ENCODE measurements at places on chromosomes 6 and 20.

DNA sequence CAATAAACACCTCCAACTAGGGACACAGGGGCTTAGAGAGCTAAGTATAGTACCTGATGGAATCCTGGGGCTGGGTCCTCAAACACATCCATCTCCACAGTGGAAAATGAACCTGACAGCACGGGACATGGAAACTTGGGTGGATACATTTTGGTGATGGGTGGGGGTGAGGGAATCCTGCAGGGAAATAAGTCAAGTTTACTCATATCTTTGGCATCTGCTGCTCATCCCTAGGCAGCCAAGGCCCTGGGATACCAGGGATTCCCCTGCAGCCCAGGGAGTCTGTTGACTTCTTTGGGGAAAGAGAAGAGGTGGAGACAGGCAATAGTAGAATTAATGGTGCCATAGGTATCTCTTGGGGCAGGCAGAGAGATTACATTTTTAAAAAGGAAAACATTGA is 6.6 kb downstream of the APOBEC2 start:
- DNase-seq: no peak

DNA sequence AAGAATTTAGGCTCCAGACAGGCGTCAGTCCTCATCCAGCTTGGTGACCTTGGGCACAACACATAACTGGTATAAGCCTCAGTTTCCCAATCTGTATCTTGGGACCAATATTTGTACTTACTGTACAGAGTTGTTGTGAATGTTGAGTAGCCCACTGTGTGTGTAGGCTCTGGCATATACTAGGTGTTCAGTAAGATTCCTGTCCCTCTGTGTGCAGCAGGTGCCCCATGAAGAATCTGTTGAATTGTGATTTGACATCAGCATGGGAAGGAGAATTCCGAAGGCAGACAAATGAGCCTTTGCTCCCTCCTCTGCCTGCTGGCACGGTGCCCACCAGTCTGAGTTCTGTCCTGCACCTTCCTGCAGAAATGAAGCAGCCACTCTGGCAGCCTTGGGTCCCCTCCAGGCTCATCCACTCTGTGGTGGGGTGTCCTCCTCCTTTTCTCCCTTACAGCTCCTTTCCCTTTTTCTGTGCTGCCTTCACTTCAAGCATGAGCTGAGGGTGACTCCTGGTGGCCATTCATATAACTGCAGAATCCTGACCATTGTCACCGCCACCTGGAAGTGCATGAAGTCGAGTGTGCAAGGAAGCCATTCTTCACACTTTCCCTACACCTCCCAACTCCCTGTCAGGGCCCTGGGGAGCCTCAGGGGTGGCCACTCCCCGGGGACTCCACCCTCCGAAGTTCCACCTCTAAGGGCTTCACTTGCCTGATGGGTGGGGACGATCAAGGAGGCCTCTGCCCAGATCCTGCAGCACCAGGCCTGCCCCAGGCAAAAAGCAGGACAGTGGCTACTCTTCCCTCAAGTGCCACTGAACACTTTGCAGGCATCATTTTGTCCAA is 48.2 kb downstream of the MRPL14 start:
- DNase-seq: peak; percentile 52

GRCh38 chr6:168206186-168206585 is 113.4 kb downstream of the DACT2 start:
- no peak for DNase-seq

DNA sequence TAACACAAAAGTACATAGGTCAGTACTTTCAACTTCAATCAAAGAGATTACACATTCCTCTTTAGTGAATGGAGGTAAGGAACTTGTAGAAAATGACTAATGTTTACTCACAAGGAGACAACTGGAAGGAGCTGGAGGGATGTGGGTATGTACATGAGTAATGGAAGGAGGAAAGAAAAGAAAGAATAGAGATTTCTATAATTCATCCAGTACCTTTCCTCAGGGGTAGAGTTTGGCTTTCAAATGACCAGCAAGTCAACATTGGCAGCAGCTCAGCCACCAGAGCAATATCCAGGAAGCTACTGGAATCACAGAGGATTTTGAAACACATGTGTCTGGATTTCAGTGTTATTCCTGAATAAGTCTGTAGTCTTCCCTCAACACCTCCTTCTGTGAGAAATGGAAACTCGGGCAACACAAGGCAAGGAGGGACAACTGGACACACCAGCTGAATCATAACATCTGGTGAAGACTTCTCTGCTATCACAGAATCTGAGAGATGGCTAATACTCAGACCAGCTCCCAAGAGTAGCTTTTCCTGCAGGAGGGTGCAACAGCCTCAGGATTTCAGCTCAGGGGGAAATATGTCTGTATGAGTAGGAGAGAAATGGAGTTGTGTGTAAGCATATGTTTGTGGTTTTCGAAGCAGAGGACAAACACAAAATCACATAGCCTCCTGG is 98.8 kb downstream of the HAO1 start:
- no peak for DNase-seq

GRCh38 chr20:50523552-50524167 is 13.5 kb downstream of the PTPN1 start:
- DNase-seq: no peak

- DNase-seq: no peak
These were observed 5.7 kb downstream of the SOD2 start for GRCh38 chr6:159687341-159687740.

DNA sequence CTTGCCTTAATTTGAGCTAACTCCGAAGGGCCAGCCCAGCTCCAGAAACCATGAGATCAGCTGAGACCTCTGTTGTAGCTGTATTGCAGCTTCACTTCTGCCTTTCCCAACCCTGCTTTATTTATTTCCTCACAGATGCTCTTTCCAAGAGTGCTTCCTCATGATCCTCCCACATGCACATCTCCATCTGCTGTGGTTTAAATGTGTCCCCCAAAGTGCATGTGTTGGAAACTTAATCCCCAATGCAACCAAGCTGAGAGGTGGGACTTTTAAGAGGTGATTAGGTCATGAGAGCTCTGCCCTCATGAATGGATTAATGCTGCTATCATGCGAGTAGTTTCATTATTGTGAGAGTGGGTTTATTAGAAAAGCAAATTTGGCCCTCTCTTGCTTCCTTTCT is 164.4 kb upstream of the TAB2 start:
- no peak for DNase-seq

DNA sequence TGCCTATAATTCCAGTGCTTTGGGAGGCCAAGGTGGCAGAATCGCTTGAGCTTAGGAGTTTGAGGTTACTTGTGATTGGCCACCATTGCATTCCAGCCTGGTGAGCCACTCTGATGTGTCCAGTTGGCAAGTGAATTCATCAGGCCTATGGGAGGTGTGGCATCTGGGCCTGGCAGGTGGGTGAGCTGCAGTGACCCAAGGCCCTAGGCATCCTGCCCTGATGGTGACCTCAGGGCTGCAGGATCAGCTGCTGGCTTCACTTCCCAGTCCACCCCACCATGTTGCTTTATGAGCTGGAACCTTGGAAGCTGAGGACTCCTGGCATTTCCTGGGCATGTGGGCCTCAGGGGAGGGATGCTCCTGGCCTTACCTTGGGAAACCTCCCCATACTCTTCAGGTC is 20.5 kb downstream of the RSPH9 start:
- no peak for DNase-seq

- no peak for DNase-seq
These were observed 606 bp upstream of the ULBP1 start for GRCh38 chr6:149963212-149963461.

DNA sequence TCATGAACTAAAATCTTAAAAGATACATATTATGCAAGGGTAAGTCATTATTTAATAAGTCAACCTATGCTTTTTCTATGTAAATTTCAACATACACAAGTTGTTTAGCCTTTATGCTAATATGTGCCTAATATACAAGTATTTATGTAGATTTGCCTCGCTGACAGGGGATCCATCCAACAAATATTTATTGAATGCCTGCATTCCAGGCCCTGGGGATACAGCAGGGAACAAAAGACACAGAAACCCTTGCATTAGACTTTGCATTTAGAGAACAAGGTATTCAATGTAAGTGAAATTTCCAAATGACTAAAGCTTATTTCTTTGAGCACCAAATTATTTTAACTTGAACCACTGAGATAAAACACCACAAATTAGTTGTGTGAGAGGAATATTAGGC is 19.1 kb downstream of the SERINC1 start:
- peak; percentile 17 for DNase-seq

GRCh38 chr6:146901940-146902816 is 302.0 kb upstream of the STXBP5 start:
- DNase-seq: no peak

DNA sequence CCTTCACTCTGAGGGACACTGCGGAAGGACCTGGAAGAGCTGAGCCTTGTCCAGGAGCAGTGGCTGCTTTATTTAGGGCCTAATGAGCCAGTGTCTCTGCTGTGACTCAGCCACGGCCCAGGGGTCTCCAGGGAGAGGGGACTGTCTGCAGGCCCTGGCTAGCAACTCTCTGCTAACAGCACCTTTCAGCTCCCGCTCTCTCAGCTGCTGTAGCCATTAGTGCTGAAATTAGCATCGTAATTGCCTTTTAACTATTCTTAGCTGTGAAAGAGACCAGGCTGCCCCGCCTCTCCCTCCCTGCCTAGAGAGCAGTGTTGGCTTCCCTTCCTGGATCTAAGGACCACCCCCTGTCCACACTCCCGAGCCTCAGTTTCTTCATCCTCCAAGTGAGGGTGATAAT is 53.1 kb upstream of the SLC32A1 start:
- no peak for DNase-seq

DNA sequence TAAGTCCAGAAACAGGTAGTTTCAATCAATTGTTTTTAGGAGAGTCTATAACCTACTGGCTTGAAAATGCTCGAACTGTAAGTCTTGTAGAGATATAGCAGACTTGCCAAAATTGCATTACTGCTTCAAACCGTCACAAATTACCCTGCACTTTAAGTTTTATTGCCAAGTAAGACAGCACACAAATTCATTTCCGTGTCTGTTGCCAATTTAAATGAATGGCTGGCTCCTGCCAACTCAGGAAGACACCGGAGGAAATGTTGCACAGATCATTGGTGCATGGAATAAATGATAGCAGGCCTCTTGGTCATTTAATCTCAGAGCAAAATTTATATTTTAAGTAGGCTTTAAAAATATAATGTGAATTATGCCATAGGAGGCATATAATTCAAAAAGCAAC is 438.1 kb downstream of the HACE1 start:
- no peak for DNase-seq

- no peak for DNase-seq
These were observed 47.0 kb downstream of the GOPC start for GRCh38 chr6:117555262-117555849.

GRCh38 chr20:13278812-13279570 is 57.9 kb downstream of the ISM1 start:
- no peak for DNase-seq

GRCh38 chr6:29734046-29735018 is 11.1 kb downstream of the HLA-F start:
- no peak for DNase-seq

GRCh38 chr6:98215531-98215930 is 618.8 kb upstream of the POU3F2 start:
- no peak for DNase-seq

DNA sequence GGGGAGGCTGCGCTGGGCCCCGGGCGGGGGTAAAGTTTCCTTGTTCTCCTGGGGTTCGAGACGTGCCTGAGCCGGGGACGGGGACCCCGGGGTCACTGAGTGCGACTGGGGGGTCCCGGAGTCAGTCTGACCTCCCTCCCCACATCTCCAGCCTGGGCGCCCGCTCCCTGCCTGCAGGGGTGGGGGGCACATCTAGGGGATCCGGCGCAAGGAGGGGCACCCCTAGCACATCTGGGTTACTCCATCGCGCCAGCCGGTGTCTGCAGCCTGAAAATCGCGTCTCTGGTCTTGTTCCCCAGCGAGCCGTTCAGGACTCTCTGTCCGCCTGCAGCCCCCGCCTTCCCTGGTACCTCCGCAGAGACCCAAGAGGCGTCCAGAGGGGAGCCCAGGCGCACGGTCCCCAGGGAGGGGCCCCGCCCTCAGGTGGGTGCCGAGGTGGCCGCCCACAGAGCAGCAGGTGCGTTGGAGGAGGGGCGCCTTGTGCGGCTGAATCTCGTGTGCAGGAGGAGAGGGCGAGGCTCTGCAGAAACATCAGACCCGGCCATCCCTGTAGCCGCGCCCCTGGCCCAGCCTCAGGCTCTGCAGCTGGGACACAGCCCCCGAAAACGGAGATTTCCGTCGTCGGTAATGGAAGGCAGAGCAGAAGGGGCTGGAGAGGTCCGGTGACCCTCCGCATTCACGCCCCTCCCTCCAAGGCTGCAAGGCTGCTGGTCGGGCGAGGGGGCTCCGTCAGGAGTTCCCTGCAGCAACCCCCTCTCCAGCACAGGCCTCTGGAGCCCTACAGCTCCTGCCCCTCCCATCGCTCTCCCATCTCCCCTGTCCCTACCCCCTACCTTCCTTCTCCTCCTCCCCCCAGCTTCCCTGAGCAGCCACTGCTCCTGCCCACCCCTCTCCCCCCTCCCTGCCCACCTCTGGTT is 628 bp upstream of the CHRNA4 start:
- DNase-seq: no peak

GRCh38 chr6:125340175-125340835 is 38.5 kb upstream of the HDDC2 start:
- DNase-seq: no peak

GRCh38 chr6:44725070-44725469 is 337.6 kb downstream of the CDC5L start:
- no peak for DNase-seq

GRCh38 chr20:7741866-7742265 is 198.4 kb downstream of the HAO1 start:
- DNase-seq: no peak

- peak; percentile 93 for DNase-seq
These were observed 532.6 kb upstream of the JARID2 start for GRCh38 chr6:14713008-14713960.

GRCh38 chr6:164412566-164412965 is 896.8 kb downstream of the C6orf118 start:
- no peak for DNase-seq

DNA sequence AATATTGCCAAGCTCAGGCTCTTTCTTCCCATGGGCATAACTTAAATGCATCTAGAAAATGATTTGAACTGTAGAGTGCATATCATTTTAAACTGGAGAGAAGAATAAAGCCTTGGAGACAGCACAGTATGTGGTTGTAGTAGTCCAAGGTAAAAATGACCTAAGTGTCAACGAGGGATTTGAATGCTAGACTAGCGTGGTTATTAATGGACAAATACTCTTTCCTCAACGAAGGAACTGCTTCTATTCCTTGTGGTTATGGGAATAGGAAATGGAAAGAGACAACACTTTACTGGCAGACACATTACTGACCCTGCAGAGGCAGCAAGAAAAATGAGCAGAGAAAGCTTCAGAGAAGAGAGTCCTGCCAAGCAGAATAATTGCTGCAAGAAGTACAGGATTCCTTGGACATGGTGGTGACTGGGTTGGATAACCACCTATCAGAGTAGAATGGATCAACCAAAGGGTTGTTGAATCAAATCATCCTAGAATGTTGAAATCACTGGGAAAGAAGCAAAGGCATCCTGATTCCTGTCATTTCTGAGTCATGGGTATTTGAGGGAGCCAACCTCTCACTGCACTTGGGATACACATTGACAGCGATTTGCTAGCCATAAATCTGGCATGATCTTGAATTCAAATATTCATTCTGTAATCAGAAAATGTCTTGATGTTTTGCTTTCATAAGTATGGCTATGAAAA is 258.1 kb upstream of the EPHA7 start:
- no peak for DNase-seq

- no peak for DNase-seq
These were observed 41.4 kb downstream of the PTGIS start for GRCh38 chr20:49526568-49526967.
